Ureter (tissue), 1 donor: ENCODE measurements at places on chromosomes 5 and 9. TPM values are rescaled to one million over a fixed set of nuclear protein-coding genes. Genes with fewer than 3 reads are reported as not detected.

Gene HTR1A
- total RNA-seq: 1.8 TPM

Gene NME5
- total RNA-seq: 11.1 TPM

Gene FABP6
- total RNA-seq: 6.2 TPM

Gene CKS2
- 13.1 TPM for total RNA-seq

Gene PDCD1LG2
- 1.7 TPM for total RNA-seq

Gene TMC1
- total RNA-seq: 3.5 TPM

Gene ATP6V0E1
- 208 TPM for total RNA-seq

Gene ZNF658
- total RNA-seq: 11.3 TPM

Gene SV2C
- total RNA-seq: 0.60 TPM

Gene BARHL1
- not detected for total RNA-seq

Gene FAM169A
- total RNA-seq: 15.2 TPM

Gene NANS
- total RNA-seq: 43.7 TPM

GRCh38 chr9:121368138-121368522 is 1.9 kb downstream of the STOM start:
- DNase-seq: no peak

GRCh38 chr9:35616681-35617459 is 1.3 kb downstream of the CD72 start:
- DNase-seq: peak; percentile 71

GRCh38 chr5:68282001-68282400 is 66.4 kb downstream of the PIK3R1 start:
- DNase-seq: no peak

DNA sequence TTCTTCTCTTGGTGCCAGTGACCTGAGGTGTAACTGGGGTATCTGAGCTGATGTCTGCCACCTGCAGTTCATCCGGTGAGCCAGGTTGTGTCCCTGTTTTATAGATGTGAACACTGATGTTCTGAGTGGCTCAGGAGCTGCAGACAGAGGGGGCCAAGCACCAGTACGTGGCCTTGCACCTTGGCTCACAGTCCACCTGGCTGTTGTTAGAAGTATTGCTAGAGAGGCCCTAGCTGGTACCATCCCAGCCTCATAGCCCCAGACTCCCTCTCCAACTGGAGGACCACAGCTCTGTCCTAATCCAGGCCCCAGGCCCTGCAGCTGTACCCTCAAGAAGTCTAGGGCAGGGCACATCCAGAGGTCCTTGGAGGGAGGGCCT is 16.2 kb downstream of the PHF2 start:
- no peak for DNase-seq

- DNase-seq: no peak
These were observed 335.7 kb upstream of the PIK3R1 start for GRCh38 chr5:67879620-67880510.

- DNase-seq: no peak
These were observed 61.9 kb downstream of the PIK3R1 start for GRCh38 chr5:68277431-68277830.

DNA sequence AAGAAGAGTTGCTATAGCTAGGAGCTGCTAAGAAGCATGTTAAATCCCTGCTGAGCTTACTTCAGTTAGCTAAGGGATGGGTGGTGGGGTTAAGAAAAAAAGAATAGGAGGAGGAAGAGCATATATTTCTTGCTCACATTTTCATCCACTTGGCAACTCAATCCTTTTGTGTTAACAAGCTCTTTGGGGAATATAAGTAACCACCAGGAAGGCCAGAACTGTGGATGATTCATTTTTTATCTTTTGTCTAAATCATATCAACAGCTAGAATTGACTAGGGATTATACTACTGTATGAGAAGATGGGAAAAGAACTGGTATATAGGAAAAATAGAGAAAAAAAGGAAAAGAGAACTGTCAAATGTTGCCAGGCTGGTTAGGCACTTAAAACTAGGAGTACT is 555.3 kb upstream of the ARRDC3 start:
- DNase-seq: no peak

DNA sequence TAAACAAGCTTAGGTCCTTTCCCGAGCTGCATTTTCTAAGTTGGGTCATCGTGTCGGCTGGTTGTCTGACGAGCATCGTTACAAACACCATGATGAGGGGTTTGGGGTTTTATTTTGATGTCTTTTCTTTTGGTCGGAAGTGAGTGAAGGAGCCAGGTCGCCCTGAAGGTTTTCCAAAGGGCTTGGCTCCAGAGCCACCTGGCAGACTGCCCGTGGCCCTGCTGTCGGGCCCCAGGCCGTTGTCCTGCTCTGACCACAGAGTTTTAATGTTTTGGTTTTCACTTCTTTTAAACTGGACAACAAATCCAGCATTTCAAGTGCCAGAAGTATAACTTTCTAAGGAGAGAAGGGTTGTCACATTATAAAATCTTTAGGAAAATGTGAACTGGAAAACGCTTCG is 42.3 kb downstream of the TENT4A start:
- no peak for DNase-seq

- no peak for DNase-seq
These were observed 137.0 kb downstream of the SAXO1 start for GRCh38 chr9:18896004-18896403.

DNA sequence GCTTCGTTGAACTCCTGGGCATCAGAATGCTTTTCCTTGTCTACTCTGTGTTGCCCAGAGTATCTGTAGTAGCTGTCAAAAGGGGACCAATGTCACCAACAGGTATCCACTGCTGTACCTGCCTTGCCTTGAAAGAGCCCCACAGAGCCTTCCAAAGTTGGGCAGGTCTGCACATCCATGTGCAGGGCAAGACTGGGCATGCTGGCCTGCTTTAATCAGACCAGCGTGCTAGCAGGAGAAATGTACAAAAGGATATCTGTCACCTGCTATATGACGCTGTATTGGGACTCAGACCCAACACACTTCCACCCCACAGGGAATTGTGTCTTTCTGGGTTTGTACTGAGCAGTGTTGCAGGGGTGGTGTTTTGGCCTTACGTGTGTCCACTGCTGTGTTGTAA is 11.9 kb downstream of the DELE1 start:
- DNase-seq: peak; percentile 60

DNA sequence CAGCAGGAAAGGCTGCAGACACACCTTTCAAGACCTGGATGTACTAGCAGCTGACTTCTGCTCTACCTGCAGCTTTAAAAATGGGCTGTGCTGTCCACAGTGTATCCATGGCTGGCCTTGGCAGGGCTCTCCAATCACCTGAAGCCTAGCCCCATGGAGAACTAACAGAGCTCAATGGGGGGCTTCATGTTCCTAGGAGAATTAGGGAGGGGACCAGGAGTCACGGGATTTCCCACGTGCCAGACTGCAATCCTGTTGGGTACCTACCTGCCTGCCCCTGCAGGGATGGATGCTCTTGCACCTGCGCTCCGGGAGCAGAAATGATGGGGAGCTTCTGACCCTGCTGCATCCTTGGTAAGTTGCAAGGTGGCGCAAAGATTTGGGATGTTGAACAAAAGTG is 462.1 kb downstream of the ICE1 start:
- no peak for DNase-seq
